ENCODE measurements at places on chromosomes 6 and 20.
A peak's percentile ranks its signal among the peaks of the same experiment; 100 is the strongest.

GRCh38 chr6:139355172-139355571, 19.3 kb downstream of the CITED2 start:
- DNase-seq, result no peak

DNA sequence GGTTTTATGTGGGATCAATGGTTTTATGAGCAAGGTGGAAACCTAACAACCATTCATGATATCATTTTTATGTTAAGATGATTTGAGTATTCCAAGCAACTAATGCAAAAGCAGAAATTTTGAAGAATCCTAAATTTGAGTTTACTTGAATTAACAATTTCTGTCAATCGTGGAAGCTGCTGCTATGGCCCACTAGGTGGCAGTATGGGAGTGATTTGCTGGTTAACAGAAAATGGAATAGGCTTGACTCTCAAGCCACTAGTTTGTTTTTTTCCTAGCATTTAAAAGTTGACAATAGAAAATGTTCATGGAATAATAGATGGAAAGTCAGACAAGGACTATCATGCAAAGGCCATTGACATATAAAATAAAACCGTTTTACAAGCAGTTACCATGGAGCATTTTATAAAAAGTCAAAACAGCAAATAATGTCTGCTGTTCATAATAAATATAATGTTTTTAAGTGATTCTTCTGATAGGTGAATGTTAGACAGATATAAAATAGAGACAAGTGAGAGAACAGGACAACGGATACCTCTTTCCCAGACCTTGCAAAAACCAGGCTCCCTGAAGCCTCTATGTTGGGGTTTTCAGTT, 43.0 kb upstream of the TMEM200A start:
- no peak for DNase-seq

DNA sequence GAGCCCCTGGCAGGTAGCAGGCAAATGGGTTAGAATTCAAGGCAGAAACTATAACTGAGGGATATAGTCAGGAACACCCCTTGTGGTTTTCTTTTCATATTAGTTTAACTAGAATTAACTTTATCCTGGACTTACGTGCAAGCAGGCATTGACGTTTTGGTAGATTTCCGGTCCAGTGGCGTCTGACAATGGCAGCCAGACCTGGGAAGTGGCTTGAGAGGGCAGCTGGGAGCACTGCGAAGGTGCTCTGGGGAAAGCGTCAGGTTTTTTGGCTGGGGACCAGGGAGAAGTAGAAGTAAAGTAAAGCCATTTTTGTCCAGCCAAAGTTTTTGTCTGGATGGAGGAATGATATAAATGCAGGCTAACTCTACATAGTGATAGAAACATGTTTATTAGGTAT, 8.4 kb upstream of the ACSS1 start:
- no peak for DNase-seq

DNA sequence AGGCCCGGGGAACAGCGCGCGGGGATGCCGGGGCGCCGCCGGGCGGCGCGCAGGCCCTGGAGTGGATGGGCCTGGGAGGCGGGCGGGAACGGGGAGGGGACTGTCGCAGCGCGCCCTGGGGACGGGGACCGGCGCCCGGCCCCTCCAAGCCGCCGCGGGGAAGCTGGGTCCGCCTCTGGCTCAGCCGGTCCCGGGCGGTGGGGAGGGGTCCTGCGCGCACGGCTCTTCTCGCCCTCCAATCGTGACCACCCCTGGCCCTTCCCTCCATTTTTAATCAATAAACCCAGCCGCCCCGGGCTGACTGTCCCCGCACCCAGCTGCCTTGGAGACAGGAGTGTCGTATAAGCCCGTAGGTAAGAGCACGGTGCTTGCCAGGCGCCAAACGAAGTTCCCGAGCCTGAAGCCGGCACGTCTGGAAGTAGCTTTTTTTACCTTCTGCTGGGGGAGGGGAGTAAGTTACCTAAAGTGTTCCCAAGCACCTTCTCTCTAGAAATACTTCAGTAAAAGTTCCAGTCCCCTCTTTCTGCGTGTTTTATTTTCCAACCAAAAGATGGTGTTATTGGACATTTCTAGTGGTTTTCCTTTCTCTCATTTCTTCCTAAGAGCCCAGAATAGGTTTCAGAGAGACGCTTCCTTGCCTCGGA, 780 bp upstream of the TAF4 start:
- DNase-seq, result peak; percentile 77

DNA sequence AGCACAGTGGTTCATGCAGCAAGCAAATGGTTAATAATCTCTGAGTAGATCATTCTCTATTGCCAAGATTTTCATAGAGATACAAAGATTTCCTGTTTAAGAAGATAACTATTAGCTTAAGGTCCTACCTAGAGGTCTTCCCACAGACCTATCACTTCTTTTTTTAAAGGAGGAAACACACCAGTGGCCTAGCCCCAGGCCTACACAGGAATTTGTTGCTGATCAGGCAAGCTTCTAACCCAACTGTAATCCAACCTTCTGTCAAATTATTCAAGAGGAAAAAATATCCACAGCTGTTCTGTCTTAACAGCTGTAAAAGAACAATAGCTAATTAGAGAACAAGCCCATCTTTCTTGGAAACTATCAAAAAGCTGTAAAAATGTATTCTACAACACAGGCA, 332.8 kb downstream of the BTBD9 start:
- no peak for DNase-seq

DNA sequence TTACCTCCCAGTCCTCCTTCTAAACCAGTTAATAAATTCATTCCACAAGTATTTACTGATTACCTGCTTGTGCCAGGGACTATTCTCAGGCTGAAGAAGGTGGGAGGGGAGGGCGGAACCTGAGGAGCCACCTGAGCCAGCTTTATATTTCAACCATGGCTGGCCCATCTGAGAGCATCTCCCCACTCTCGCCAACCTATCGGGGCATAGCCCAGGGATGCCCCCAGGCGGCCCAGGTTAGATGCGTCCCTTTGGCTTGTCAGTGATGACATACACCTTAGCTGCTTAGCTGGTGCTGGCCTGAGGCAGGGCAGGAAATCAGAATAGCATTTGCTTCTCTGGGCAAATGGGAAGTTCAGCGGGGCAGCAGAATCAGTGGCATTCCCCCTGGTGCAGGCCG, 4.9 kb upstream of the AAR2 start:
- no peak for DNase-seq

DNA sequence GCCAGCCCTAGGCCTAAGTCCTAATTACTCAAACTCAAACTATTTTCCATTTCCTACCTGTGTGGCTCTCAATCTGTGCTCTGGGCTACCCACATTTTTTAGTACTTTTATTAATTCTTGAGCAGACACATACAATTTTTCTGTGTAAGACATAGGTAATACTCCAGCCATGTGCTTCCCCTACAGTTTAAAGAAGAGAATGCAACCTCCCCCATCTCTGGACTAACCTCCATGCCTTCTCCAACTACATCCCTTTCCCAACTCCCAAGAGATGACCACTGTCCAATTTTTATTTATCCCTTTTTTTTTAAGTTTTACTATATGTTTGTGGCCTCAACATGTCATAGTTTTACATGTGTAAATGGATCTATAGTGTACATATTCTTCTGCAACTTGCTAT, 5.8 kb downstream of the HMGN4 start:
- DNase-seq, result no peak

DNA sequence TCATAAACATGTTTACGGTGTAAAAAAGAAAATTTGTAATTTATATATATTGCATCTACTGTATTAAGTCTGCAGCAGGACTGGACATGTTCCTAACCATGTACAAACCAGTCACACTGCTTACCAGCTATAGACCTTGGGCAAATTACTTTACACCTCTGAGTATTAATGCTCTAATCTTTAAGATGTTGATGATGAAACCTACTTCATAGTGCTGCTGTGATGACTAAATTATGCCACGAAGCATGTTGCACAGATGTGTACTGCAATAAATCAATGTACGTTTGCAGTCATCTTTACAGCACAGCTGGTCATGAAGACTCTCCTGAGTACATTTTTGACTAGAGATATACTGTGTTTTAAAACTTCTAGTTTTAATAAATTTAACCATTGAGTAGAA, 42.6 kb downstream of the PRKN start:
- no peak for DNase-seq

- DNase-seq, result no peak
Measured at GRCh38 chr6:116779573-116780164, 14.2 kb upstream of the FAM162B start.

DNA sequence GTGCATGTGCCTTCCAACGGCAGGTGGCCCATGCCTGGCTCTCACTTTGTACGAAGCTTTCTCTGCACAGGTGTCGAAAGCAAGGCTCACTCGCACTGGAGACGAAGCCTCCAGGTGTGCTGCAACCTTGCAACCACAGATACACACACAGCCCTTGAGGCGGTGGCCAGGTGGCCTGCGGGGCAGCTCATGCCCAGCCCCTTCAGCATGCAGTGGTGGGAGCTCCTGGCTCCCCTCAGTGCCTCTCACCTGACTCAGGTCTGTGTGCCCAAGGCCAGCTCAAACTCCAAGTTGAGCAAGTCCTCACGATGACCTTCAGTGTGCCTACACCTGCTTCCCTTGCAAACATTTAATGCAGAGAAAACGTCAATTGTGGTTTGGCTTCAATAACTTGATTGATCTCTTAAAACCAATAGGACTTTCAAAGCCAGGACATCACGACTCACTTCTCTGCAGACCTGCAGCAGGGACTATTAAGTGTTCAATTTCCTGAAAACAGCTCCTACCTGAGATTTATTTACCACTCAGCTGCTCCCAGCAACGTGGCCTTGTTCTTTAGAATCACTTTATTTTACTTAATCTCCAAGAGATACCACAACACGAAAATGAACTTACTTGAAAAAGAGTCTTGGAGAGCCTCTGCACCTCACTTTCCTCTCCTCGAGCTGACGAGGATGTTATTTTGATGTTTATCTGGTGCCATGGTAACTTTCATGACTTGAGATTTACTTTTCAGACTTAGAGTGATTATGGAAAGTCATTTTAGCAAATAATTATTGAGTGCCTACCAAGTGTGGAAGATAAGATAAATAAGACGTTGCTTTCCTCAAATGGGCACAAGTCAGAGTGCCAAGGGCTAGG, 86.3 kb downstream of the SLC22A23 start:
- DNase-seq, result no peak

- DNase-seq, result no peak
Measured at GRCh38 chr20:22901164-22901563, 133.9 kb upstream of the SSTR4 start.

DNA sequence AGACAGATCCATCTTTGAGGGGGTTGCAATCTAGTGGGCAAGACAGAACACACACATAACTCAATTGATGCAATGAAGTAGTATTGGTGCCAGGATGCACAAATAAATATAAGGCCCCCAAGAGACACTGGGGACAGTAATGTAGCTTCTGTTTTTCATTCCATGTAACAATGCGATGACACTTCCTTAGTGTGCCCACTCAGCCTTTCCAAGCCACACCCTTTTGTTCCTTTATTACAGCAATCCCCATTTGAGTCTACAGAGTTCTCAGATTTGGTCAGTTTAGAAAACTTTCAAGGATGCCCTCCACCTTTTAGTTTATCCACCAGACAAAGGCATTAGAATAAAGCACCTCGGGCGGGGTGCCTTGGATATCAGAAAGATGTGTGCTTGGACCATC, 15.5 kb downstream of the TGM3 start:
- no peak for DNase-seq

All from chondrocyte (in vitro differentiated cells).